Renal cortical epithelial cell (primary cell): ENCODE measurements at places on chromosomes 7 and 10. TPM values are rescaled to one million over a fixed set of nuclear protein-coding genes. Genes with fewer than 3 reads are reported as not detected.

DNA sequence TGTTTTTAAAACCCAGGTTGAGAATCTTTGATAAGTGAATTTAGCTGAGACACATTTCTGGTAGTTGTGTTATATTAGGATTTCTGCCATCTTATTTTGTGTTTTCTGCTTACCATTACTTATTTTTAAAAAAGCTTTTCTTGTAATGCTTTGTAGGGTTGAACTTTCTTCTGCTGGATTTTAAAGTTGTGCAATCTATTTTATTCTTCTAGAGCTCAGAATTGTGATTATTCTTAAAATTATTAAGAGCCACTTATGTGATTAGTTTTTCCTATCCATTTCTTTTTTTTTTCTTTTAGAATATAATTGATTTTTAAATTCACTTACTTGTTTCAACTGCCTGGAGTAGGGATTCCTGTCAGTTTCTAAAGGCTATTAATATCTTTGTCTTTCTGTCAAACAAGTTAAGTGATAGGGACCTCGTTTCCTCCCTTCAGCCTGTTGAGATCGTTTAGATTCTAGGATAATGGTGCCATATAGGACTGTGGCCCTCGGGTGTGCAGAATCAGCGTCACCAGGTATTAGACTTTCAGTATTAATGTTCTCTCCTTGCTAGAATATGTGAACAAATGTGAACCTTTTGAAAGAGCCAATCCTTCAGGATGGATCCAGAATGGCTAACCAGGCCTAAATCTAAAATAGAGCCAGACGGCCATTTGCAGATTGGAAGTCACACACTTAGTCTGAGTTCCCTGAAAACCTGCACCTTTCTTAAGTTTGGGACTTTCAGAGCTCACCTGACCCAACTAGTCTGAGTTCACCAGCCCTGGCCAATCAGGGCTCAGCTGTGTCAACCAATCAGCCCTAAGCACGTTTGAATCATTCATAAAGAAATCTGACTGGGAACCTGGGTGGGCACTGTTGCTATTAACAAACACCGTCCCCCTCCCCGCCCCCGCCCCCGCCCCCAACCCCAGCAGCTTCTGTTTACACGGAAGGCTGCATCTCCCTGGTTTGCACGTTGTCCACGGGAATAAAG is 26.2 kb downstream of the CUX1 start:
- no peak for DNase-seq

- DNase-seq: peak; percentile 8
Observed at GRCh38 chr7:138941545-138941944, 39.6 kb downstream of the KIAA1549 start.

Gene TAF6
- 32.6 and 100 TPM in 2 replicates for total RNA-seq

DNA sequence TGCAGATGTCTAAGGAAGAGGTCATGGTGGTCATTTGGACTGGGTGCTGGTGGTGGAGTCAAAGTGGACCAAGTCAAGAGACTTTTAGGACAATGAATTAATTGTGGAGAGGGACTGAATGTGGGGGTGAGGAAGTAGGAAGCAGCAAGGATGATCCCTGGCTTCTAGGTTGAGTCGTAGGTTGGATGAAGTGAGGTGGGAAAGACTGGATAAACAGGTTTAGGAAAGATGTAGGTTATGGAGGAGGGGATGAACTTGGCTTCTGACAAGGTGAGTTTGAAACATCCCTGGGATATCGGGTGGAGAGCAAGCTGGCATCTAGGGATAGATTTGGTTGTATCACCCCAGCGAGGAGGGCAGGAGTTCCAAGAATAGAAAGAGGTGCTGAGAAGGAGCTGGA is 7.6 kb downstream of the SEMA4G start:
- DNase-seq: no peak

Gene TCTN3
- 17.7 and 48.1 TPM in 2 replicates for total RNA-seq

Gene PAX2
- total RNA-seq: 2.1 and 71.3 TPM in 2 replicates

Gene GIMAP1
- total RNA-seq: not detected in 2 replicates

DNA sequence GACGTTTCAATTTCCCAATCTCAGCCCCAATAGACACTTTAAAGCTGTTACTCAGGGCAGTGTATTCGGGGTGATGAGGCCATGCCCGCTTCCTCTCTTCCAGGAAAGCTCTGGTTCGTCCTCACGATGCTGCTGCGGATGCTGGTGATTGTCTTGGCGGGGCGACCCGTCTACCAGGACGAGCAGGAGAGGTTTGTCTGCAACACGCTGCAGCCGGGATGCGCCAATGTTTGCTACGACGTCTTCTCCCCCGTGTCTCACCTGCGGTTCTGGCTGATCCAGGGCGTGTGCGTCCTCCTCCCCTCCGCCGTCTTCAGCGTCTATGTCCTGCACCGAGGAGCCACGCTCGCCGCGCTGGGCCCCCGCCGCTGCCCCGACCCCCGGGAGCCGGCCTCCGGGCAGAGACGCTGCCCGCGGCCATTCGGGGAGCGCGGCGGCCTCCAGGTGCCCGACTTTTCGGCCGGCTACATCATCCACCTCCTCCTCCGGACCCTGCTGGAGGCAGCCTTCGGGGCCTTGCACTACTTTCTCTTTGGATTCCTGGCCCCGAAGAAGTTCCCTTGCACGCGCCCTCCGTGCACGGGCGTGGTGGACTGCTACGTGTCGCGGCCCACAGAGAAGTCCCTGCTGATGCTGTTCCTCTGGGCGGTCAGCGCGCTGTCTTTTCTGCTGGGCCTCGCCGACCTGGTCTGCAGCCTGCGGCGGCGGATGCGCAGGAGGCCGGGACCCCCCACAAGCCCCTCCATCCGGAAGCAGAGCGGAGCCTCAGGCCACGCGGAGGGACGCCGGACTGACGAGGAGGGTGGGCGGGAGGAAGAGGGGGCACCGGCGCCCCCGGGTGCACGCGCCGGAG is 2.6 kb downstream of the GJD4 start:
- no peak for DNase-seq

Gene AS3MT
- 6.1 and 11.4 TPM in 2 replicates for total RNA-seq

- DNase-seq: no peak
Observed at GRCh38 chr10:119243967-119244366, 36.6 kb downstream of the GRK5 start.

Gene UPP1
- total RNA-seq: 9.3 and 18.1 TPM in 2 replicates

DNA sequence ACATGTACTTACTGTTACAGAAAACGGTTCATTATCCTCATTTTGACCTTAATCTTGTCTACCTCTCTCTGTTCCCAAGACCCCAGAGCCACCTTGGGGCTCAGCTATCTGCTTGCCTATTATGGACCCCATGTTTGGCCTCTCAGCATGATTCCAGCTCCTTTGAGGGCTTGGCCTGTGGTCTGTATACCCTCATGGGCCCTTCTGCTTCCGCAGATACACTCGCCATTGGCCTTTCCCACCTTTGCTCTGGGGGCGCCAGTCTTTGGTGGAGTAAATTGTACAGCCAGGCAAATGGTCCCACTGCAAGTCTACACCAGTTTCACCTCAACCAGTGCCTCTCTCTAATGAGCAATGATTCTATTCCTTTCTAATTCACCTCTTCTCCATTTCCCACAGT is 109.2 kb upstream of the ZNF746 start:
- no peak for DNase-seq

Gene NKX1-2
- not detected in 2 replicates for total RNA-seq

- DNase-seq: no peak
Observed at GRCh38 chr10:25938405-25938804, 4.4 kb downstream of the MYO3A start.
